ENCODE measurements at places on chromosomes 2 and 18. TPM values are rescaled to one million over a fixed set of nuclear protein-coding genes. Genes with fewer than 3 reads are reported as not detected.

Gene MOB1A
- 94.8 TPM for total RNA-seq

GRCh38 chr2:172740856-172741255, 5.2 kb downstream of the RAPGEF4 start:
- DNase-seq = no peak

Gene PTPN2
- total RNA-seq = 17.5 TPM

GRCh38 chr2:25521665-25522387, 151.6 kb downstream of the DTNB start:
- DNase-seq = peak; percentile 47

Gene DCDC2C
- total RNA-seq = not detected

GRCh38 chr2:56267415-56267788, 83.6 kb downstream of the CCDC85A start:
- DNase-seq = no peak

DNA sequence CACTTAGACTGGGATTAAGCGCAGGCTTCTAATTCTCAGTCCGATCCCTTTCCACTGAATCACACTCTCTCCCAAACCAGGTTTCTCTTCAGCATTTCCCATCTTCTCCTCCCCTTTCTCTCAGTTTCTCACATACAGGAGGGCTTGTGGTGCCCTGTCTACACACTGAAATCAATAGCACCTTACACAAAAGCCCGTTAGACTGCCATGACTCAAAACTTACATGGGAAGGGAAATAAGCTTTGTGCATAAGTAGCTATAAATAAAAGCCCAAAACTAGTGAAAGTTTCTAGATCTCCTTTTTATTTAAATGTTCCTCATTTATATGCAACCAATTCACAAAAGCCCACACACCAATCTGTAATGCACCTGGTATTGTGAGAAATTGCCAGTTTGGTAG, 318.4 kb downstream of the TXNL1 start:
- DNase-seq = no peak

GRCh38 chr2:113273027-113273551, 5.6 kb downstream of the PAX8 start:
- DNase-seq = no peak

GRCh38 chr2:238979636-238980035, 131.8 kb downstream of the TWIST2 start:
- DNase-seq = no peak

Gene ADRA2B
- total RNA-seq = not detected

- DNase-seq = no peak
Measured at GRCh38 chr2:134254824-134255223, 952 bp downstream of the MGAT5 start.

- peak; percentile 24 for DNase-seq
Measured at GRCh38 chr2:25252291-25253152, 84.1 kb upstream of the POMC start.

- no peak for DNase-seq
Measured at GRCh38 chr2:174180165-174180724, 68.1 kb downstream of the OLA1 start.

Gene MLPH
- not detected for total RNA-seq

DNA sequence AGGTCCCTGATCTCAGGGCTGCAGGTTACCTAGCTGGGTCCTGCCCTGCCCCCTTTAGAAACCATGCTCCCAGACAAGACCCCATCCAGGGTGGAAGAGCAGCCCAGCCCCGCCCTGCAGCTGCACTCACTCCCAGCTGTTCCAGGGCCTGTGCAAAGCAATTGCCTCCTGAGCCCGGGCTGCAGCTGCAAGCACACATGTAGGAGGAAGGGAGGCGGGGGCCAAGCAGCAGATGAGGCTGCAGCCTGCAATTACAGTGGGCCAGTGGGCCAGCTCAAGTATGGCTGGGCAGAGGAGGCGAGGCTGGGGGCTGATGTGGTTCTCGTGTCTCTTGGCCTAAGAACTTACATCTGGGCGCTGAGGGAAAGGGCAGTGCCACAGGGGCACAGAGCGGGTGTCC, 65.4 kb upstream of the TUBA3E start:
- DNase-seq = no peak

Gene REEP1
- total RNA-seq = 0.26 TPM

- no peak for DNase-seq
Measured at GRCh38 chr18:25560369-25560768, 208.4 kb upstream of the ZNF521 start.

DNA sequence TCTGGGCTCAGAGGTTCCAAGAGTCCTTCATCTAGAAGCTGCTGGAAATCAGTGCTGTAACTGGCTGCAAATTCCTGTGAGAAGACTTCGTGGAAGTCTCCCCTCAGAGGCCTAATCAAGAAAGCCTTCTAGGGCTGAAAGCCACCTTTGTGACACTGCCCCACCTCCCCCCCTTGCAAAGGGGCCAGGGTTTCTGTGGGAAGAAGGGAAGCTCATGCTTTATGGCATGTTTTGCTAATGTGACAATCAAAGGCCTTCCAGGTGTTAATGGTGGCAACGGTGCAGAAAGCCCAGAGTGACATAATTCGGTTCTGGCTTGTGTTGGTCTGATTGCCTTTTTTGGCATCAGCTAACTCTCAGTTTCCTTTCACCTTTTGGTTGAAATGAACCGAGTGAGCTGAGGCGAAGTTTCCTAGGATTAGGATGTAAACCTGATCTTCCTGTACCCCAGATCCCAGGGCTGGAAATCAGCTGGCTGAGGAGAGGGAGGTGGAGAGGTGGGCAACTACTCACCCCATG, 126.9 kb upstream of the TRIB2 start:
- no peak for DNase-seq

DNA sequence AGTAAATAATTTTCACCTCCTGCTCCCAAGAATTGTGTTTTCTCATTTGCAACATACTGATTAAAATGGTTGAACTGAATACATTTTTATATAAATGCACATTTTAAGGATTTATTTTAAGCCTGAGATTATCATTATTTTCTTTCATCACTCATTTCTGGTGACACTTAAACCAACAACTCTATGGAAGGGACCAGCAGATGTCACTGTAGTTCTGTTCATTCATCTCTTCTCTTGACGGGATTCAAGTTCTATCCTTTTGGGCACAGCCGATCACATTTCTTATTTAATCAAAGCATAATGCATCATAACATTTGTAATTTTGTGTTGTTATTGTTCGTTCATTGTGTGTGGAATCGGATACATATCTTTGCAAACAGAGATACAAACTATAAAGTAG, 417.9 kb downstream of the HRH4 start:
- DNase-seq = peak; percentile 41

Gene ACMSD
- total RNA-seq = not detected

DNA sequence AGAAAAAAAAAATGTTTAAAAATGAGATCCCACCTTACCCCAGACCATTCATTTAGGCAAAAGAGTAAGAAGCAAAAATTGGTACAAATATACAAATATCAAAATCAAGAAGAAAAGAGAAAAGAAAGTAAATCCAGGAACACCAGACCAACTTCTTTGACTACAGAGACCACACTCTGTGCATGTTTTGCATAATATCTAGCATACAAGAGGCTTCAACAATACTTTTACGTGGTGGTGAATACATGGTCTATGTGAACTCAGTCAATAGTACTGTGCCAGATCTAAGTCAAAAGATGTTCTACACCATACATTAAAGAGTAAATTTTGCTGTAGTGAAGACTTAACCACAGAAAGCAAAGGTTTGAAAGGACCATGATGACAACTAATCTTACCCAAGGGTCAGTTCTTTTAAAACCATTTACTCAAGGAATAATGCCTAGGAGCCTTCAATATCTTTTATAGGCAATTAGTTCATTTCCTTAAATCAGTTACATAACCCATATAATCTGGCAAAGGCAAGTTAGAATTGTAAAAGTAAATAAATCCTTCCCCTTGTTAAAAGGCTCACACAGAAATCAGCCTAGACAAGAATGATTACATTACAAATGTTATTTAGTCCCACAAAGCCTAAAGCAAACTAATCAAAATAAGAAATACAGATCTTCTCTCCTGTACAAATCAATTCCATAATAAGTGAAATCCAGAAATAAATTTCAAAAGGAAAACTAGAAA, 115.2 kb downstream of the EXOC6B start:
- DNase-seq = no peak

DNA sequence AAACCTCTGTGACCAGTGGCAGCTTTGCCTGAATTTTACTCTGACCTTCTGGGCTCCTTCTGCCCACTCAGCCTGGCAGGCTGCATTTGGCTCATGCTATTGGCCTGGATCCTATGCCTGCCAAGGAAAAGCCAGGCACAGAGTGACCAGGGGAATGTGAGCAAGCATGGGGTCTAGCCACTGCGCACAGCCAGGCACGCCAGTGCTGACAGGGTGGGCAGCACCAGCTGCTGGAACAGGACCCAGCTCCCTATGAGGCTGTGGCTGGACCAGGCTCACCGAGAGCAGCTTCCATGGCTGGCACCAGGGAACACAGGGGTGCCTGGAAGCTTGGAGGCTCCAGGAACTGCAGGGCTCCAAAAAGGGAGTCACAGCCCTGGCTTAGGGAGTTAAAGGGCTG, 311.5 kb upstream of the SYT4 start:
- no peak for DNase-seq

DNA sequence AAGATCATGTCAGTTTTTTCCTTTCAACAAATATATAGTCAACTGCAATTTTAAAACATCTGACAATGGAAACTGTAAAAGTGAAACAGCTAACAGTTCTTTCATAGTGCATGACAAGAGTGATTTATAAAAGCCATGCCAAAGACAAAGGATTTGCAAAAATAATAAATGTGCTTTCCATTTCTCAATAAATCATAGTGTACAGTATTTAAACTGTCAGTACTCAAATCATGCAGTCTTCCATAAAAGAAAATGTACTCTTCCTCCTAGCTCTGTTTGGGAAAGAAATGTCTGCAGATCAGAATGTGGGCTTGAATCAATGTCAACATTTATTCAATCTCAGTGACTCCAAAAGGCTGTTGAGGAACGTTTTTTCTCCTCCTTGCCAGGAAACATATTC, 131.7 kb upstream of the PDE1A start:
- DNase-seq = no peak

Gene COL5A2
- total RNA-seq = 188 TPM

- DNase-seq = peak; percentile 11
Measured at GRCh38 chr2:166067229-166067628, 60.6 kb downstream of the SCN1A start.

Gene PARD3B
- total RNA-seq = 13.5 TPM

DNA sequence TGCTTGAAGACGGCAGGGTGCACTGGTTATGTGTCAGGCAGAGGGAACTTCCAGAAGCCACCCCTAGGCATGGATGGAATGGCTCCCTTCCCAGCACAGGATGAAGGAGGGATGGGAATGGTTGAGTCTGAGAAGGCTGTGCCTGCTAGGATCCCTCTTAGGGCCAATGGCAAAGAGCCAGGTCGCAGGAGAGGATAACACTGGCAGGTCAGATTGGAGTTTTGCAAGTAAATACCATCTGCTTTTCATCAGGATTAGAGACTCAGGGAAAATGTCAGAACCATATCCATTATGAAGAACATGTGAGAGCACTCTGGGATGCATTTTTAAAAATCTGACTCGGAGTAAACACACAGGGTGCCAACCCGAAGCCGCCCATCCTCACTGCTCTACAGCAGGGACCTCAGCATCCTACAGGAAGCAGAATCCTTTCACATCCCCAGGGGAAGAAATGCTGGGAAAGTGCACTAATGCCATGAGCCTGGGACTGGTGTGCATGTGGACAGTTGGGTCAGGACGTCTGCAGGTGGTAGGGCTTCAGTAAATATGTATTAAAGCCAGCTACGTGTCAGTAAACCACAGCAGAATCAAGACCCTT, 139.9 kb downstream of the MYT1L start:
- DNase-seq = no peak

Gene C18orf54
- 14.8 TPM for total RNA-seq

DNA sequence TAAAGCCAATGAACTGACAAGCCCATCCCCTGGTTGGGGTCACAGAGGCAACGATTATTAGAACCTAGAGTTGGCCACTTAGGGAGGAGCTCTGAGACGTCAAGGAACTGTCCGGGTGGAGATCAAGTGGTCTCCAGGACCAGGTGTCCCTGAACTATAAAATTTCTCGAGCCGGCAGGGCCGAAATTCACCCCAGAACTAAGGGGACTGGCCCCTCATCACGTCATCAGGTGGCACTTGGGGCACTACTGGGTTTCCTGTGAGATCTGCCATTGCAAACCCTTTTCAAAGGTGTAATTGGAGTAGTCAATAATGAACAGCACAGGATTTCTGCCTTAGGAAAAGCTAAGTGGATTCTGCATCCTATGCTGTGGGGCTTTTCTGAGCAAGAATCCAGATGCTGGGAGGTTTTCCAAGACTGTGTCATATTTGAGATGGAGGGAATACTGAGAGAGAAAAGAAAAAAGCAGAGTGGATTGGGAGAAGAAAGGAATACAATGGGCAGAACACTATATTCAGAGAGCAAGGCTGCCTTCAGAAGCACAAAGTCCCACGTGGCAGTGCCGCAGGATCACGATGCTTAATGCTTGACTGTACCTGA, 113.6 kb downstream of the ALPK2 start:
- no peak for DNase-seq

DNA sequence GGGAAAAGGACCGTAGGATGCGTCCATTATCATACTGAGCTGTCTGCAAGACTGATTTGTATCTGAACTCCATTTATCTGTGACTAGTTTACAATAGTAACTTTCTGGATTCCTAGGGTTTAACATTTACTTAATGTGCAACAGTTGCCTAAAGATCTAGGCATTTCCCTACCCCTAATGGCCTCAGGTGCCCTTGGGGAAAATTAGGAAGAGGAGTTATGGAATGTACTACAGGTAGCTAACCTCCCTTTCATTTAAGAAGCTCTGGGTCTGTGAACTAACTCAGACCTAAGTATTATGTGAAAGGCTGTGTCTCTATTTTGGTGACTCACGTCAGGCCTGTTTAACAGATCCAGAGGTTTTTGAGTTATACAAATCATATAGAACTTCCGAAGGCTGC, 59.5 kb downstream of the TDRD15 start:
- no peak for DNase-seq

Gene FLACC1
- 0.56 TPM for total RNA-seq

Gene TCF23
- total RNA-seq = not detected

GRCh38 chr2:74887445-74887951, 53.6 kb downstream of the HK2 start:
- DNase-seq = no peak

- DNase-seq = no peak
Measured at GRCh38 chr2:105749583-105750400, 5.1 kb downstream of the NCK2 start.

GRCh38 chr2:191847764-191848163, 876 bp upstream of the CAVIN2 start:
- DNase-seq = no peak

Gene SLC5A7
- total RNA-seq = not detected

Gene ABCB11
- total RNA-seq = 0.74 TPM

DNA sequence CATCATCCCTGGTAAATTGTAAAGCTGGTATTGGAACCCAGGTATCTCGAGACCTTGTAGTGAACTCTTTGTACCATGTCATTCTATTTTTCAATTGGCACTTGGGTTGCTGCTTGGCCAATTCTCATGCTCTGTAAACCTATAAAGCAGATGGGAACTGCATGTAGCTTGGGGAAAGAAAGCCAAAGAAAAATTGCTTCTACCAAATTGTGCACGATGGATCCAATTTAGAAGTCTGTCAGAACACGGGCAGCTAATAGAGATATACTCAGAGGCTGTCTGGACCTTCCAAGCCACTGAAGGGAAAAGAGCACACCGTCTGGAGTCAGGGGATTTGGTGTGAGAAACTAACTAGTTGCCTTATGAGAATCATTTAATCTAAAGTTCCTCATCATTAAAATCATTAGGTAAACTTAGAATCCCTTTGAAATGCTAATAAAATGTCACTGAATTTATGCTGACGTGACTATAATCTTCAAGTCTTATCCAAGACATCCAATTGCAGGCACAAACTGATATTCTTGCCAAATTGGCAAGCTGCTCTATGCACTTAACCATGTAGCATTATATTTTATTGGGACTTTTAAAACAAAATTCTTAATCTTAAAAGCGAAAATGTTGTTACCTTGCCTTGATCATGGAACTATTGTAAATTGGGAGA, 206.8 kb downstream of the DCC start:
- no peak for DNase-seq

Measured in pulmonary artery endothelial cell (primary cell).